ENCODE measurements at places on chromosomes 12 and 14. TPM values are rescaled to one million over a fixed set of nuclear protein-coding genes. Genes with fewer than 3 reads are reported as not detected.

DNA sequence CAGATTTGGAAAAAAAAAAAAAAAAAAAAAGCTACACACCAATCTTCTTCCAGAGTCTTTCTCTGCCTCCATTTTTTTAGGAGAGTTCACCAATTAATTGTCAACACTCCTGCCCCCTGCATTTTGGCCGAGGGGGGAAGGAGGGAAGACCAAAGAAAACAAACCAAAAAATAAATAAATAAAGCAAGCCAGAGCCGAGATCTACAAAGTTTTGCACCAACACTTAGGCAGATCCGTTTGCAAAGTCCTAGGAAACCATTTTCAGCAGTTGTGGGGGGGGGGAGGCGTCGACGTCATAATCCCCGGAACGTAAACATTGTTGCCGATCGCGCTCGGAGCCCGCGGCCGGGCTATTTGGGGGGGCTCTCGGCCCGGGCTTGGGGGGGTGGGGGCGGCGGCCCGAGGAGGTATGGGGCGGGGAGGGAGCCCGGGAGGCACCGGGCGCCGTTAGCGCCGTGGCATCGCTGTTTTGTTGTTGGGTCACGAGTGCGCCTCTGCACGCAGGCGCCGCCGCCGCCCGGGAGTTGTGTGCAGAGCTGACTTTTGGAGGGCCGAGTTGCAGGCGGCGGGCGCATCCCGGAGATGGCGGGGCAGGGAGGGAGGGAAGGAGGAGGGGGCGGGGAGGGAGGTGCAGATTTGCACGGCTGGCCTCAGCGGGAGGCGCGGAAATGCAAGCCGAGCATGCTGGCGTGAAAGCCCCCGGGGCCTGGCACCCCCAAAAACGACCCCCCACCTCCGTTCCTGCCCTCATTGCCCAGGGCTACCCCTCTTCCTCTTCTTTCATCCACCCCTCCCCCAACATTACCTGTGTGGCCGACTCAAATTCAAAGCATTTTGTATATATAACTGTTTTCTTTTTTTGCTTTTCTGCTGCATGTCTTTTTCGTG lies 598 bp downstream of the KDM2B start:
- peaks cover 1% of the 10 kb centered on the region for H3K36me3 ChIP-seq
- peak overlapping the region; percentile 65 for H3K4me3 ChIP-seq
- peaks cover 47% of the 10 kb centered on the region for H3K4me1 ChIP-seq
- no peaks in the 10 kb centered on the region for H3K27me3 ChIP-seq
- DNase-seq: peak; percentile 79

DNA sequence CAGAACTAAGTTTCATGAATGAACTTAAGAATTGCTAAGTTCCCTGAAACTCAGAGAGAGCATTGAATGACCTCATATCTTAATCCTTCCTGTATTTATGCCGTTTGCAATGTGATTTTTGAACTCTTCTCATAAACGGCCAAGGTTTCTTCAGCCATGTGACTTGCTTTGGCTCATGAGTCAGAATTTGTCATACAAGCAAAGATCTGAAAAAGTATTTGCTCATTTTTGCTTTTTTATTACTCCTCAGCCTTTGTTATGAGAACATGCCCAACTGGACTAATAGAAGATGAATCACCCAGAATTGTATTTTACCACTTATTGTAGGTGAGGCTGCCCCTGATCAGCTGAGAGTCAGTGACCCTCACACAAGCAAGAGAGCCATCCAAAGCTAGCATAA lies 693.8 kb downstream of the BCL11B start:
- no peaks in the 10 kb centered on the region for H3K4me1 ChIP-seq
- no peak overlapping the region for H3K4me3 ChIP-seq
- H3K27me3 ChIP-seq: no peaks in the 10 kb centered on the region
- H3K36me3 ChIP-seq: no peaks in the 10 kb centered on the region
- no peak for DNase-seq

GRCh38 chr12:91180582-91181395 lies 1.8 kb downstream of the DCN start:
- no peaks in the 10 kb centered on the region for H3K27me3 ChIP-seq
- H3K4me1 ChIP-seq: no peaks in the 10 kb centered on the region
- H3K27ac ChIP-seq: no peak overlapping the region
- DNase-seq: no peak
- H3K36me3 ChIP-seq: no peaks in the 10 kb centered on the region

DNA sequence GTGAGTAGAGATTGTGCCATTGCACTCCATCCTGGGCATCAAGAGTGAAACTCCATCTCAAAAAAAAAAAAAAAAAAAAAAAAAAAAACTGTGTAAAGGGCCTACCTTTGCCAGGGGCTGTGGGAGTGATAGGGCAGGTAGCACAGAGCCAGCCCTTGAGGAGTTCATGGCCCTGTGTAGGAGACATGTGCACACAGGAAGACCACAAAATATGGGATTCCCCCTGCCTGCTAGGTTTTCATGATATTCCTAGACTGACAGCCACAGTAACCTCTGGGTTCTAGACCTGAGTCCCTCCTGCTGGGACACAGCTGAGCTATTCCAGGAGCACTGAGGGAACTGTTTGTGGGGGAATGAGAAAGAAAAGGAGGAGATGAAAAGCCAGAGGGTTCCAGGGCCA lies 8.3 kb upstream of the SPTSSA start:
- H3K27me3 ChIP-seq: peaks cover 5% of the 10 kb centered on the region
- no peak for DNase-seq
- H3K27ac ChIP-seq: no peak overlapping the region

DNA sequence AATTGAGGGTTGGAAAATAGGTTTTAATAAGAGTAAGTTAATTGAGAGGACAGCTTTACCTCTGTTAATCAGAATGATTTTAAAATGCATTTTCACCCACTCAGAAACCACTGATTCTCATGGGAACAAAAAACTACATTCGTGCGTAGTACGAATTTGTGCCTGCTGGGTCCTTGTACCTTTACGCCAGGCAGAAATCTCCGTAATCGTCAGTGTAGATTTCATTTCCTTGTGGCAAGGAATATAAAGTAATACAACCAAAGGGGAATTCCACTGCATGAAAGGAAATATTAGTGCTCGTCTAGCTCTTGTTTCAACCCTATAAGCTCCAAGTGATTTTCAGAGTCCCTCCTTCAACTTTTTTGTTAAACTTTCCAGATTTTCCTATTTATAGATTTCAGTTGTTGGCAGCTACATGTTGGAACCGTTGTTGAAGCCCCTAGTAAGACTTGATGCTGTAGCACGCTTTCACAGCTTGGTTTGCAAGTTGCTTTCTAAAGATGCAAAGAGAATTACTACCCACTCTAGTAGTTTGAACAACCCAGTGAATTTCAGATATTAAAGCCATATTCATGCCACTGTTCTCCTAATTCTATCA lies 90.6 kb downstream of the ETV6 start:
- H3K4me1 ChIP-seq: peaks cover 28% of the 10 kb centered on the region
- H3K27me3 ChIP-seq: no peaks in the 10 kb centered on the region
- H3K36me3 ChIP-seq: peaks cover 4% of the 10 kb centered on the region
- H3K27ac ChIP-seq: no peak overlapping the region
- DNase-seq: peak; percentile 56
- H3K4me3 ChIP-seq: no peak overlapping the region

- no peak overlapping the region for H3K27ac ChIP-seq
- H3K4me1 ChIP-seq: no peaks in the 10 kb centered on the region
- no peak for DNase-seq
- no peaks in the 10 kb centered on the region for H3K36me3 ChIP-seq
These were observed 372.0 kb upstream of the ATP2B1 start for GRCh38 chr12:90080616-90081015.

DNA sequence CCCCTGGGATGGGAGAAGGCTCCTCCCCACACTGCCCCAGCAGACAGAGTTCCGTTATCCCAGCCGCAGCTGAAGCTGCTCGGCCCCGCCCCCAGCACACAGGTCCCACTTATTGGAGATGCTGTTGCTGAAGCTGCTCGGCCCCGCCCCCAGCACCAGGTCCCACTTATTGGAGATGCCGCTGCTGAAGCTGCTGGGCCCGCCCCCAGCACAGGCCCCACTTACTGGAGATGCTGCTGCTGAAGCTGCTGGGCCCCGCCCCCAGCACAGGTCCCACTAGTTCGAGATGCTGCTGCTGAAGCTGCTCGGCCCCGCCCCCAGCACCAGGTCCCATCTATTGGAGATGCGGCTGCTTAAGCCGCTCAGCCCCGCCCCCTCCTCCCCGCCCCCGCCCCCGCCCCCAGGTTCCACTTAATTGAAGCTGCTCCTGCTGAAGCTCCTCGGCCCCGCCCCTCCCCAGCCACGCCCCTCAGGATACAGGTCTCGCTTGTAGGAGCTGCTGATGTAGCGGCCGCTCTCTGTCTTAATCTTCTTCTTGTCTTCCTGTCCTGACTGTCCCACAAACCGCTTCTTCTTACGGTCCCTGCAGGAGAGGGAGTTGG lies 12.0 kb downstream of the CFAP73 start:
- H3K4me1 ChIP-seq: no peaks in the 10 kb centered on the region
- no peak overlapping the region for H3K4me3 ChIP-seq
- no peaks in the 10 kb centered on the region for H3K27me3 ChIP-seq
- peak; percentile 45 for DNase-seq
- peaks cover 1% of the 10 kb centered on the region for H3K36me3 ChIP-seq

DNA sequence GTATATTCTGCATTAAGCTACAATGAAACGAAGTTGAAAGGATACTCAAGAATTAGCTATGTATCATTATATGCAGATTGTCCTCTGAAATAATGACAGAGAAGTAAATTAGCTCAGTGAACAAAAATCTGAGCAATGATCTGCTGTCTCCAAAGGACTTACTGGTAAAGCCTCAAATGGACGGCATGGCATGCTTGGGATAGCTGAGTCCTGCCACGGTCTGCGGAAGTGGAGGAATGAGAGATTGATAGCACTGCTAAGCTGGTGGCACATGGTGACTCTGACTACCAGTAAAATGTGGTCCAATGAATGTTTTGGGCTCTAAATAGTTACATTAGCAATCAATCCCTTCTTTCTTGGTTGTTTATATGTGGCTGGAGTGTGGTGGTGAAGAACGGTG lies 3.7 kb upstream of the DENND5B start:
- DNase-seq: no peak
- no peak overlapping the region for H3K27ac ChIP-seq
- H3K4me1 ChIP-seq: peaks cover 30% of the 10 kb centered on the region
- H3K27me3 ChIP-seq: no peaks in the 10 kb centered on the region

DNA sequence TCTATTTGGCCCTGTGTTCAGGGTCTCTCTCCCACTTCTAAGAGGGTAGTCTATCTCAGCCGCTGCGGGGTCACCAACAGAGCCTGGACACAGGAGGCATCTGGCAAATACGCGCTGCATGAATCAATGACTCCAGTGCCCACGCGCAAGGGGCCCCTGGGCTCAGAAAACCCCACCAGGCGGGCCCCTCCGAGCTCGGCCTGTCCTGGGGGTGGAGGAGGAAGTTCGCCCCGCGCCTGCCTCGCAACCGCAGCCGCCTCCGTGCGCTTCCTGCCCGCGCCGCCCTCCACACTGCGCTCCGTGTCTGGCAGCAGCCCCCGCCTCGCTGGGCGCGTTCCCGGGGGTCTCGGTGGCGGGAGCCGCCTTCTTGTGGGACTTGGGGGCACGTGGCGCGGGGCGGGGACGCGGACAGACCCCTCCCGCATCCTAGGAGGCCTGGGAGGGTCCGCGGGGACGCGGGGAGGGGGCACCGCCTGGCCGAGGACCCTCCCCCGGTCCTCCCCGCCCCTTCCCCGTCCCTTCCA lies 811 bp upstream of the FBRSL1 start:
- peak; percentile 84 for DNase-seq
- peaks cover 8% of the 10 kb centered on the region for H3K36me3 ChIP-seq
- peak overlapping the region; percentile 95 for H3K27ac ChIP-seq
- peaks cover 32% of the 10 kb centered on the region for H3K4me1 ChIP-seq
- H3K4me3 ChIP-seq: peak overlapping the region; percentile 84
- H3K27me3 ChIP-seq: no peaks in the 10 kb centered on the region

DNA sequence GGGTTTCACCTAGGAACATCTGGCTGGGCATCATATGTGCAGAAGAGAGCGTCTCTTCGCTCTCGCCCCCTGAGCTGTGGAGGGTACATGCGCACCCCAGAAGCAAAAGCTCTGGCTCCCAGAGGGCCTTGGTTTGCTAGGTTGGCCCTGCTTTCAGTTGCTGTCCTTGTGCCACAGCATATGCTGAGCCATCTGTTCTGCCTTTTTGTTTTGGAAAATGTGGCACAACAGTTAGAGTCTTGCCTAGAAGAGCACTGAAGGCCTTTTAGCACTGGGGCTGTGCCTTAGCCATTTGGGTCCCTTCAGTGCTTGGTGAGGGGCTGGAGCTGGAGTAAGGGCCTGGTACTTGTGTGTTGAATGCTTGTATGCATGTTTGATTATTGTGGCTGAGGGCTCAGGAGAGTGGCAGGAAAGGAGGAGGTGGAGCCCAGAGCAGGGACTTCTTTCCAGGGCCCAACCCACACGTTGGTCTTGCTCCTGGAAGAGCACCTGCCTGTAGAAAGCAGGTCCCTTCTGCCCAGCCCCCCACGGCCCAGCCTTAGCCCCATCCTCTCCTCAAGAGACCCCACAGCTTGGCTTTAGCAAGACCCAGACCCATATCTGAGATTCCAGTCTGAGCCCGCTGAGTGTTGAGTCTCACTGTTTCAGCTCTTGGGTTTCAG lies 113.7 kb downstream of the SLC25A47 start:
- H3K4me3 ChIP-seq: no peak overlapping the region
- H3K27me3 ChIP-seq: no peaks in the 10 kb centered on the region
- no peaks in the 10 kb centered on the region for H3K36me3 ChIP-seq
- no peak for DNase-seq

DNA sequence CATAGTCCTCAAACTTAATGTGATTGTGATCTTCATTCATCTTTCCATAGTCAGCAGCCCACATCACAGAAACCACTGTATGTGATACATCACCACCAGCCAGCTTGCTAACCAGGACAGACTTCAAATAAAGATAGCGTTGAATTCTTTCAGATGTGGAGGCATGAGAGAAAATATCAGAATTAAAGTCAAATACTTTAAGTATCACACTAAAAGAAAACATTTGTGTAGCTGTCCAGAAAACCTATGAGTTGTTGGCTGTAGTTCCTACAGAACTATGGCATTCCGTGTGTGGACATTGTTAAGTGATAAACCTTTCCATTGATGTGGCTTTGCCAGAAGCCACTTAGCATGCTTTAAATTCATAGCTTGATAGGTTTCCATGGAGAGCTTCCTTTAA lies 105.1 kb downstream of the LLPH start:
- no peak overlapping the region for H3K4me3 ChIP-seq
- no peaks in the 10 kb centered on the region for H3K27me3 ChIP-seq
- no peaks in the 10 kb centered on the region for H3K36me3 ChIP-seq
- no peak overlapping the region for H3K27ac ChIP-seq
- no peak for DNase-seq

DNA sequence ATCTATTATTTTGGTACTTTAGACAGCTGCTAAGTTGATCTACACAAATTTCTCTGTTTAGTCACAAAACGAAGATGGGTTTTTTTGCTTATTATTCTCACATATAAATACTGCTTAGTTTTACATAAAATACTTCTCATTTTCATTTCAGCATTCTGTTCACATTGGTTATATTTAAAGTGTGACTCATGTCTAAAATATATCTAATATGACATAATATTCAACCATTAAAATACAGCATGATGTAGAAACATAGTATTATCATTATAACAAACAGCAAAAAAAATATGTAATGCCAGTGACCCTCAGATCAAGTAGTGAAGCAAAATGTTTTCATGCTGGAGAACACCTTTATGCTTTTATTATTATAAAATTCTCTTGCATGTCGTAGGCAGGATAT lies 63.7 kb downstream of the SH2B3 start:
- H3K4me1 ChIP-seq: no peaks in the 10 kb centered on the region
- H3K4me3 ChIP-seq: no peak overlapping the region
- no peaks in the 10 kb centered on the region for H3K27me3 ChIP-seq
- no peak overlapping the region for H3K27ac ChIP-seq

GRCh38 chr12:31590642-31591379 lies at the start of gene DENND5B:
TSS of gene DENND5B (minus strand) at chr12:31591136. CDS start at chr12:31590832, 304 bp downstream.
- H3K27me3 ChIP-seq: no peaks in the 10 kb centered on the region
- H3K4me3 ChIP-seq: peak within 1 kb of the TSS; percentile 95
- DNase-seq: peak; percentile 85
- H3K36me3 ChIP-seq: no peaks in the 10 kb centered on the region

The NXPH4 gene
- total RNA-seq: 8.6 TPM

The ACSS3 gene
- total RNA-seq: not detected

The DNAJC22 gene
- total RNA-seq: not detected

The KIF5A gene
- total RNA-seq: 0.56 TPM

Data from B cell (primary cell).